Mesangial cell (primary cell): ENCODE measurements at places on chromosomes 7 and 10. TPM values are rescaled to one million over a fixed set of nuclear protein-coding genes. Genes with fewer than 3 reads are reported as not detected.

UTF1 gene
- not detected in 2 replicates for total RNA-seq

DDIT4 gene
- total RNA-seq = 112 and 250 TPM in 2 replicates

PAOX gene
- total RNA-seq = 6.7 and 9.0 TPM in 2 replicates

TMEM178B gene
- 6.0 and 19.4 TPM in 2 replicates for total RNA-seq

RAMP3 gene
- not detected in 2 replicates for total RNA-seq

RBP4 gene
- 0.49 and 0.63 TPM in 2 replicates for total RNA-seq

LLCFC1 gene
- not detected in 2 replicates for total RNA-seq

VAX1 gene
- total RNA-seq = not detected in 2 replicates

C10orf120 gene
- total RNA-seq = not detected in 2 replicates

HOXA4 gene
- 6.7 and 9.6 TPM in 2 replicates for total RNA-seq

SLC39A12 gene
- total RNA-seq = not detected in 2 replicates

TCAF2 gene
- 0.38 and 0.98 TPM in 2 replicates for total RNA-seq
